ENCODE measurements at places on chromosomes 3 and 15. TPM values are rescaled to one million over a fixed set of nuclear protein-coding genes. Genes with fewer than 3 reads are reported as not detected.

Gene PLCB2
- polyA plus RNA-seq, result 2.2 TPM

Gene MKRN3
- 0.17 TPM for polyA plus RNA-seq

Gene UTS2B
- polyA plus RNA-seq, result 0.03 TPM

Gene TM4SF1
- 69.3 TPM for polyA plus RNA-seq

Gene SHC4
- 0.11 TPM for polyA plus RNA-seq

Gene PLA2G4E
- 0.04 TPM for polyA plus RNA-seq

Gene KLHL6
- polyA plus RNA-seq, result 0.02 TPM

Gene ARPP19
- polyA plus RNA-seq, result 43.6 TPM

- DNase-seq, result peak; percentile 93
Observed at GRCh38 chr15:64536244-64536836, 76.0 kb downstream of the ZNF609 start.

GRCh38 chr3:127139601-127140500 lies 53.1 kb upstream of the PRR23E start:
- DNase-seq, result no peak

- no peak for DNase-seq
Observed at GRCh38 chr15:54687628-54688027, 509.1 kb downstream of the RSL24D1 start.

DNA sequence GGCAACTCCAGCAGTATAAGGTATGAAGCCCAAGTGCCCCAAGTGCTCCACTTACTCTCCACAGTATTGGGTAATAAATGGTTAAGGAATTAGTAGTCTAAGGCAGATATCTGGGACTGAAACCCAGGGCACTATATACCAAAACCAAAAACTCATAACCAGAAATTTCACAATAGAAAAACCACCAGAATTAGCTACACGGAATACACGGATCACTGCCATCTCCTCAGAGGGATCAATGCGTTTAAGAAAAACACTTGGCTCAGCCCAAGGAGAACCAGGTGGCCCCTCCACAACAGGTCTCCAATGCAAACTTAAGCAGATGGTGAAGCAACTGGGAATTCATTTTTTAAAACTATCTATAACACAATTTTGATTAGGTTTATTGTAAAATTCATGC lies 83.6 kb downstream of the FAIM start:
- DNase-seq, result no peak

DNA sequence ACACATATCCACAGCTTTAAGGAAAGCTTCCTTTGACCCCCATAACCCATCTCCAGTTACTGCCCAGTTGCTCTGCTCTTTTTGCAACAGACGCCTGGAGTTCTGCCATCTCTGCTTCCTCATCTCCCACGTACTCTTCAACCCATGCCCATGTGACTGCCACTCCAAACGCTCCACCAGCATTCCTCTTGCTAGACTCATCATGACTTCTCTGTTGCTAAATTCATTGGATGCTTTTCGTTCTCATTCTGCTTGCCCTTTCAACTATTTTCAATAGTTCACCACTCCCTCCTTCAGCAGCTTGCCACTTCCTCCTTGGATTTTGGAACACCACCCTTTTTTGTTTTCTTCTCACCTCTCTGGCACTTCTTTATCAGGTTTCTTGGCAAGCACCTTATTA lies 2.7 kb upstream of the KNSTRN start:
- peak; percentile 82 for DNase-seq

- DNase-seq, result no peak
Observed at GRCh38 chr15:70057931-70058641, 39.6 kb downstream of the TLE3 start.

DNA sequence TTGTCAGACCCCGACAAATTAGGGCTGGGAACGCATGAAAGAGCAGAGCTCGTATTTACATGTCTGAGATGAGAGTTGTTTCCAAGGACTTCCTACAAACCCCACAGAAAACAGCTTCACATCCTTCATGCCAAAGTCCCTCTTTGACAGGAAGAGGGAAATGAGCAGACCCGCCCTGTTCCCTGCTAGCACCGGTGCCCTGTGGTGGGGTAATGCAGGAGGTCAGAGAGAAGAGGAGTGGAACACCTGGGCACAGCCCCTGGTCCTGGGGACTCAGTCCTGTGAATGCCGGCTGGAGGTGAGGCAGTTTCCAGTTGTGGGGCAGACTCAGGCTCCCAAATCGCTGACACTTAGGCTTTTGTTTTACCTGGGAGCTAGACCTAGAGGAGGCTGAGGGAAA lies 4.0 kb downstream of the PLA2G4D start:
- no peak for DNase-seq

- peak; percentile 89 for DNase-seq
Observed at GRCh38 chr3:14016900-14017475, 107.7 kb downstream of the CHCHD4 start.

GRCh38 chr15:42796955-42797782 lies 60.2 kb upstream of the CDAN1 start:
- DNase-seq, result no peak

DNA sequence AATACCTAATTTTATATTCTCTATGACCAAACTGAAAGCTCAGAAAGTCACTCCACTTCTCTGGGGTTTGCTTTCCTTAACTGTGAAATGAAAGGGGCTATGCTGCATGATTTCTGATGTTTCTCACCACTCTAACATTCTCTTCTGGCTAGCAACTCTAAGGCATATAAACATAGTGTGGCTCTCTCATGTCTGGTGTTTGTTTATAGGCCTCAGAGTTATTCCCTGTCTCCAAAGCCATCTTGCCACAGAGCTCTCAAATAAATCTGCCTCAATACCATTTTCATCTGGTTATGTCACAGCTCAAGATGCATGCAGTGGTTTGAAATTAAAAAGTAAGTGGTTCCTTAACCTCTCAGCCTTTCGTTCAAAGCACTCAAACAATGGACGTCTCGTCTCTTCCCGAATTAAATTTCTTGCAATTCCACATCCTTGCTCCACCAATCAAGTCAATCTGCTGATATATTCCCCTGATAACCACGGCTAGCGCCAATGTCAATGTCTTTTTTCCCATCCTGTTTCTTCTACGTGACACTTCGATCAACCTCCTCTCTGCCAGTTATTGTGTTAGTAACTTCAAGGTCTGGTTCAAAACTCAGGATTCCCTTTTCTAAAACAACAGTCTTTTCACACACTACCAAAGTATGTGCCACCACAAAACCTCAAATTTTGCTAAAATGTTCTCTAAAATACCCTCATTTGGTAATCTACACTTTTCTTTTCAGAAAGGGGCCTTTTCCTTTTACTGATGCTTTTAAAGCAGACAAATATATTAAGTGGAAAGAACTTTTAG lies 16.0 kb downstream of the TOMM70 start:
- DNase-seq, result no peak

DNA sequence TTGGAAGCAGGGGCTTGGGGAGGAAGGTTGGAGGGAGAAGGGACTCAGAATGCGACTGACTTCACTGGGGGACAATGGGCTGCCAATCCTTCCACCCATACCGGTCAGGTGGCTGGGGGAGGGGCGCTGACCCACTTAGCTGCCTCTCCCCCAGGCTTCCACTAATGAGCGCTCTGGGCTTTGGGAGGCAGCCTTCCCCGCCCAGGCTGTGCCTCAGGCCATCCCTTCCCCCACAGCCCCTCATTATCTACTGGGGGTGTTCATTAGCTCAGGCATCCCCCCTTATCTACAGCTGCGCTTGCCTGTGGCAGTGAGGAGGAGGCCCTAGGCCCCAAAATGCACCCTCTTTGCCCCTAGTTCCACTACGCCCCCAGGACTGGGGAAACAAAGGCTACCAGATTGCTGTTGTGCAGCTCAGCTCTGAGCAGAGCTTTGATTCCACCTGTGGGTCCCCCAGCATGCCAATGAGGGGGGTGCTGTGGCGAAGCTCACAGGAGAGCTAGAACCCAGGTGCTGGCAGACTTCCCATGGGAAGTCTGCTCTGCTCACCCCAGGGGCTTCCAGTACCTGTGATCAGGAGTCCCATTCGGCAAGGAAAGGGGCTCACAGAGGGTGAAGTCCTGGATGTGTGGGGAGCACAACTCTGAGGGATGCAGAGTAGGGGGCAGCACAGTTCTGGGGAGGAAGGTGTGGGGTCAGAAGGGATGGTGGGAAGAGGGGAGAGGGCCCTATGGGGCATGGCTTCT lies 29.4 kb upstream of the SEMA3F start:
- DNase-seq, result no peak

GRCh38 chr15:56243163-56244037 lies at the start of gene RFX7:
Gene RFX7, minus strand, starts transcription at chr15:56243879. Its CDS starts 594 bp downstream, at chr15:56243285.
- DNase-seq, result no peak

DNA sequence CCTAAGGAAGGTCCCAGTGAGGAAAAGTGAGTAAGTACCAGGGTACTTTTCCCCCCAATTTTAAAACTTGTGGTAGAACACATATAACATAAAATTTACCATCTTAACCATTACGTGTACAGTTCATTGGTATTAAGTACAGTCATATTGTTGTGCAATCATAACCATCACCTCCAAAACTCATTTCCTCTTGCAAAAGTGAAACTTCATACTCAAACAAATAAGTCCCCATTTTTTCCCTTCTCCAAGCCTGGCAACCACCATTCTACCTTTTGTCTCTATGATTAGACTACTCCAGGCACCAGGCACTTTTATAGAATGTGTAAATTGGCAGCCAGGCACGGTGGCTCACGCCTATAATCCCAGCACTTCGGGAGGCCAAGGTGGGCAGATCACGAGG lies 12.2 kb downstream of the PRC1 start:
- peak; percentile 39 for DNase-seq

DNA sequence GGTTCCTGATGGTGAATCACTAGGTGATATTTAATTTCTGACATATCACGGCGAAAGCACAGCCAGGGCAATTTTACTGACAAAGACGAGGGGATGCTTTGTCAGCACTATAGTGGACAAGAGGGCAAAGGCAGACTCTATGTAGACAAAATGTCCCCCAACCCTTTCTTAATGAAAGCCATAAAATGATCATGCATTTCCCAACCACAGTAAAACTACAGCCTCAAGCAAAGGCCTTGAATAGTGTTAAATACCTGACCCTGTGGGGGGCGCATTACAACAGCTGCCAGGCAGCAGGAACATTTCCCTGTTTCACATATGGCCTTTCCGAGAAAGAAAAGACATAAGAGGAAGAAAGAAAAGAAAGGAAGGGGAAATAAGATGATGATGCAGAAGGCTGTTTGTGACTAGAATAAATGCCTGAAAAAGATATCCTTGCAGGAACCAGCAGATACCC lies 49.5 kb downstream of the GLDN start:
- DNase-seq, result no peak

GRCh38 chr15:100601617-100602063 lies 344 bp downstream of the LINS1 start:
- DNase-seq, result no peak

- no peak for DNase-seq
Observed at GRCh38 chr15:51092480-51093040, 2.1 kb downstream of the TNFAIP8L3 start.

DNA sequence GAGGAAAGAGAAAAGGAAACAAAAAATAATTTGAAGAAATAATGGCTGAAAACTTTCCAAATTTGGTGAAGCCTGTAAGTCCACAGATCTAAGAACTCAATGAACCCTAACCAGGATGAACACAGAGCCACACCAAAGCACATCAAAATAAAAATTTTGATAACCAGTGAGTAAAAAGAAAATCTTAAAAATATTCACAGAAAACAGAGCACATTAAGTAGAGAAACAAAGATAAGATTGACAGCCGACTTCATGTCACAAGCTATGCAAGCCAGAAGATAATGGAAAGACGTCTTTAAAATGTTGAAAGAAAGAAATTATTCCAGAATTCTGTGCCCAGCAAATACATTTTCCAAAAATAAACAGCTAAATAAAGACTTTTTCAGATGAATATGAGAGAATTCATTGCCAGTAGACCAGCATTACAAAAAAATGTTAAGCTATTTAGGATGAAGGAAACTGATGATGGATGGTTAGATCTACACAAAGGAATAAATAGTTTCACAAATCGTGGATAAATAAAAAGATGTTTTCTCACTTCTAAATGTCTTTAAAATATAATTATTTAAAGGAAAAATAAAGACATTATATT lies 140.2 kb upstream of the SKOR1 start:
- DNase-seq, result peak; percentile 18

DNA sequence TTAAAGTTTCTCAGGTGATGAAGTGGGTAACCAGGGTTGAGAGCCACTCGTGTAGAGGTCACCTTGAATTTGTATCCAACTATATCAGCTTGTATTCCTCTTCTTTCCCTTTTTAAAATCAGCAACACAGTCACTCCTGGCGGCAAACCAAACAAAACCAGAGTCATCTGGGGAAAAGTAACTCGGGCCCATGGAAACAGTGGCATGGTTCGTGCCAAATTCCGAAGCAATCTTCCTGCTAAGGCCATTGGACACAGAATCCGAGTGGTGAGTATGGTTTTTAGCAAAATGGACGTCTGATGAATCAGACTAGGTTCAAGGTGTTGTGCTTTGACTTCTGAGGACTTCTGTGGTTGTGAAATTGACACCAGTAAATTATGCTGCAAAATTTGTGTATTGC lies 3.9 kb downstream of the RPL35A start:
- no peak for DNase-seq

- no peak for DNase-seq
Observed at GRCh38 chr3:48960841-48961413, 29.1 kb upstream of the P4HTM start.

DNA sequence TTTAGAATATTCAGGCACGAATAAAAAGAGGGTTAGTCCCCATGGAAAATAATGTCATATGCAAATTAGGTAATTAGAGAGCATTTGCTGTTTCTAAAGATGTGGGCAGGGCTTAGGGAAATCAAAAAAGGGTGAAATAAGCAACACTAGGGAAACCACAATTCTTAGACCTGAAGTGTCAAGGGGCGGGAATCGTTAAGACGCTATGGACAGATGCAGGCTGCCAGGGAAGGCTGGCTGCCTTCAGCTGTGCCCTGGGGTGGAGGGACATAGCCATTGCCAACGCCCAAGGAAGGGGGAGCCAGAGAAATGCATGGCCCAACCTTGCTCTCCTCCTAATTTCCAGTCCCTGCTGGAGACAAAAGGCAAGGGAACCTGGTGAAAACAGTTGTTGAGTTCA lies 141.7 kb upstream of the PROK2 start:
- DNase-seq, result no peak

DNA sequence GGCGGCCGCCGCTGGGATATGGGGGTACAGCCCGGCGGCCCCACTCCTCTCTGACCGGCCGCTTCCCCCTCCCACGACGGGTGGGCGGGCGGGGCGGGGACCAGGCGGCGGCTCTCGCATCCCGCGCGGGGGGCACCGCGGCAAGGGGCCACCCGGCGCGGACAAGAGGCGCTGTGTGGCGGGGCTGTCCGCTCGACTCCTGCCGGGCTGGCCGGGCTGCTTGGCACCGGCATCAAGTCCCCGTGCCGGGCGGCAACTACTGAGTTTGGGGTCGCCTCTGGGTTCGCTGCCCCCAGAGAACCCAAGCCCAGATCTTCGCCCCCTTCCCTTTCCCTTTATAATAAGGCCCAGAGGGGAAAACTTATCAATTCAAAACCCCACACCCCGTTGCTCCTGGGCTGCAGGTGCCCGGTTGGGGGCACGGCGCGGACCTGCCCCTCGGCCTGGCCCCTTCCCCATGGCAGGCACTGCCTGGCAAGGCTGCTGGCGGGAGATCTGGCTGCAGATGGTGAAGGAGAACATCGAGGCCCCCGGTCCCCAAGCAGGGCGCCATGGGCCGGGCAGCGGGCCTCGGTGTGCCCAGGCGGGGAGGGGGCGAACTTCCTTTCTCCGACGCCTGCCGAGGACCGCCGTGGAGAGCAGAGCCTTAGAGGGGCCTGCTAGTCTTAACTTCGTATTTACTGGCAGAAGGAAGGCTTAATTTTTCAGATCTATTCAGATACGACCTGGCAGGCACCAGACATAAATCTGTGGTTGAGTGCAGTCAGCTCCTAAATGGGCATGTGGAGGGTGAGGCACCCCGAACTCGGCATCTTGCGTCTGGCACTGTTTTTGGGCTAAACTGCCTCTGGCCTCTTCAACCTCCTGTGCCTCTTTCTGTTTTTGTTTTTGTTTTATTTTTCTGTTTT lies 911 bp downstream of the APBA2 start:
- no peak for DNase-seq
